Liver (tissue), 10 donors: ENCODE measurements at places on chromosomes 4 and X. TPM values are rescaled to one million over a fixed set of nuclear protein-coding genes. Genes with fewer than 3 reads are reported as not detected.

DNA sequence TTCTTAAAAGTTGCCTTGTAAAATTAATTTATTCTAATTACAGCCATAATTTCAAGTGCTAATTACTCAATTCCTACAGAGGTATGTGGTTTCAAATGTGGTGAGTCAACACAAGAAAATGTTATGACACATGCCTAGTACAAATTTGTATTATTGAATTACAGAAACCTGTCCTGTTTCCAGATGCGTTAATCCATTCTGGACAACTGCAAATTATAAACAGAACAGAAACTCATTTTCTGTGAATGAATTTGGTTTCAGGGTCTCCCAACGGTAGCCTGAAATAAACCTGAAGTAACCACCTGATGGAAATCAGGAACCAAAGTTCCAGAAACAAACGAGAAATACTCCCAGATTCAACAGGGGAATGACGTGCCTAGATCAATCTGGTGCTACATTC lies 328.6 kb upstream of the F9 start:
- H3K36me3 ChIP-seq: no peaks in the 10 kb centered on the region
- no peak overlapping the region for H3K4me3 ChIP-seq
- H3K4me1 ChIP-seq: peaks cover 4% of the 10 kb centered on the region
- DNase-seq: no peak

GRCh38 chr4:71635139-71635748 lies 148.6 kb downstream of the GC start:
- H3K4me3 ChIP-seq: no peak overlapping the region
- DNase-seq: no peak
- H3K27me3 ChIP-seq: no peaks in the 10 kb centered on the region
- no peak overlapping the region for H3K27ac ChIP-seq

GRCh38 chrX:111260451-111260850 lies 9.8 kb downstream of the CAPN6 start:
- no peaks in the 10 kb centered on the region for H3K4me1 ChIP-seq
- H3K4me3 ChIP-seq: no peak overlapping the region
- H3K27ac ChIP-seq: no peak overlapping the region
- DNase-seq: no peak
- peaks cover 4% of the 10 kb centered on the region for H3K27me3 ChIP-seq

- DNase-seq: no peak
- no peak overlapping the region for H3K27ac ChIP-seq
- no peak overlapping the region for H3K4me3 ChIP-seq
- no peaks in the 10 kb centered on the region for H3K27me3 ChIP-seq
- no peaks in the 10 kb centered on the region for H3K36me3 ChIP-seq
- peaks cover under 1% of the 10 kb centered on the region for H3K4me1 ChIP-seq
Measured at GRCh38 chr4:73864365-73864764, 4.8 kb upstream of the CXCL1 start.

DNA sequence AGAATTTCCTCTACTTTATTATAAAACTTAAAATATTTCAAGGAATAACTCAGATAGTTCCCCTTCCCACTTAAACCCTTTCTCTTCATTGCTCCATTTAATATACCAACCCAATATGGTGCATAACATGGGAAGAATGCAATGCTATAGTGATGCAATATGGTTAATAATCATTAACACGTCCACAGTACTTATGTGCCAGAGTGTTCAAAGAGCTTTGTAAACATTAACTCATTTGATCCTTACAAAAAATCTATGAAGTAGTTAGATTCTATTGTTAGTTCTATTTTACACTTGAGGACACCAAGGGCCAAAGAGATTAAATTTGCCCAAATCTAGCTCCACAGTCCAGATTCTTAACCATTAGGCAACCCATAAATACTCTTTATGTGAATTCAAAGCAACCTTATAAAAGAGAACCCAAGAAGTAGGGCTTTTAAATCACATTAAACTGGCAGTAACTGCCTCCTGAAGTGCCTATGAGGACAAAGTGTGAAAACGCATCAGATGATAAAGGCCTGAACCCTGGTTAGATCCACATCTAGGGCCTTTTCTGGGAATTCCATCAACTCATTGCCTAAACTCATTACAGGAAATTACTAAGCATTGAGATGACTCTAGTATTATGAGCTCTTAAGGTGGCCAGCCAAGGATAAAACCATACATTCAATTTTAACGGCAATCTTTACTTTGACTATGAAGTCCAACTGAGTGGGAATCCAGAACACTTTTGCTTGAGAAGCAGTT lies 94.3 kb downstream of the AREG start:
- H3K4me1 ChIP-seq: peaks cover 7% of the 10 kb centered on the region
- no peak overlapping the region for H3K4me3 ChIP-seq
- H3K27me3 ChIP-seq: peaks cover 8% of the 10 kb centered on the region

Gene STPG2
- 0.67 TPM for total RNA-seq

DNA sequence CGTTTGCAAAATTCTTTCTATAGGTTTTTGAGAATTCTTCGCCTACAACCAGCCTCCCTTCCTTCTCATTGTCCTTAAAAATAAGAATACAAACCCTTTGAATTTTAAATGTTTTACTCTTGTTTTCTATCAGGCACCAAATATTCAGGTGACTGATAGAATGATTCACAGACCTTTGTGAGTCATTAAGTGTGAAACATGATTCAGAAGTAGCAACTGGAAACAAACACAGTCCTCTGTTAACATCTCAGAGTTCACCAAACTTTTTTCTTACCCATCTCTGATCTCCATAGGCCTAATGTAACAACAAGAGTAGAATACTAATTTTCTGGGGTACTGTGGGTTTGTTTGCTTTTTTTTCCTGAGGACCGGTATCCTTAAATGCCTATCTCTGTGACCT lies 63.4 kb upstream of the MAB21L2 start:
- H3K36me3 ChIP-seq: no peaks in the 10 kb centered on the region
- H3K27me3 ChIP-seq: no peaks in the 10 kb centered on the region
- H3K4me3 ChIP-seq: no peak overlapping the region
- DNase-seq: no peak

Gene ABCG2
- total RNA-seq: 23.6 TPM

Gene SSX2
- total RNA-seq: not detected

DNA sequence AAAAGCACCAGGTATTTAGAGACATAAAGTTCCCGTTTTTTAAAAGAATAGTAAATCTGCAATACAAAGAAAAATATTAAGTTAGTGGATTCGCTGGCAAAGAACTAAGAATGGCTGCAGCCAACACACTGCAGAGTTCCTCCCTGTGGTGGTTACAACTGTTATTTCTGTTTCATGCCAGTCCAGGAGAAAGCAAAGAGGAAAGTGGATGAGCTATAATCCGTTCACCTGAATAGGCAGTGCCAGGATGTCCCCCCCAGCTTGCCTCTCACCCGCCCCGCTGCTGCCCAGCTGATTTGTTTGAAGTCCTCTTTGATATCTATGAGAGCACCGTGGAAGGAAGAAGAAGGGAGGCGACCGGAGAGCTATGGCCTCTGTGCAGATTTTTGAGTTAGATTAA lies 63.9 kb downstream of the PTCHD1 start:
- no peak overlapping the region for H3K27ac ChIP-seq
- no peak overlapping the region for H3K4me3 ChIP-seq
- H3K36me3 ChIP-seq: no peaks in the 10 kb centered on the region
- H3K27me3 ChIP-seq: no peaks in the 10 kb centered on the region
- DNase-seq: no peak
- H3K4me1 ChIP-seq: no peaks in the 10 kb centered on the region

- no peak overlapping the region for H3K27ac ChIP-seq
- peaks cover 7% of the 10 kb centered on the region for H3K4me1 ChIP-seq
- no peak overlapping the region for H3K4me3 ChIP-seq
- no peak for DNase-seq
- peaks cover 6% of the 10 kb centered on the region for H3K36me3 ChIP-seq
Measured at GRCh38 chrX:72569786-72570185, 2.9 kb downstream of the HDAC8 start.

GRCh38 chrX:43870758-43871419 lies 11.4 kb downstream of the MAOB start:
- DNase-seq: no peak
- no peaks in the 10 kb centered on the region for H3K27me3 ChIP-seq
- no peak overlapping the region for H3K27ac ChIP-seq
- peaks cover 1% of the 10 kb centered on the region for H3K4me1 ChIP-seq
- no peak overlapping the region for H3K4me3 ChIP-seq

DNA sequence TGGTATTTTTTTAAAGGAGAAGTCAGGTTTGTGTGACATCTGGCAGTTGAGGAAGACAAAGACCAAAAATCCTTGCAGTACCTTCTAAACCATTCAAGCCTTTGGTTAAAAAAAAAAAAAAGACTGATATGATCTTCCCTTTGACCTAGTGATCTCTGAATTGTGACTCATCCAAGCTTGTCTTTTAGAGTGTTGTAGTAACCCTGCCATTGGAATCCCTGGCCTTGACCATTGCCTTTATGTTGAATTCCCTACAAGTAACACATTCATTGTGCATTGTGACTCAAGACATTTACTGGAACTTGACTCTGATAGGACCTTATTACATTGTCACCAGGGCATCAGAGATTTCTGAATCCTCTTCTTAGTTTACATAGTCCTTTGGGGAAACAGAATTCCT lies 1469.0 kb downstream of the TECRL start:
- no peaks in the 10 kb centered on the region for H3K4me1 ChIP-seq
- no peaks in the 10 kb centered on the region for H3K36me3 ChIP-seq
- DNase-seq: no peak
- no peak overlapping the region for H3K27ac ChIP-seq

Gene TMSB15B
- total RNA-seq: 0.79 TPM

Gene BEX4
- total RNA-seq: 2.0 TPM

DNA sequence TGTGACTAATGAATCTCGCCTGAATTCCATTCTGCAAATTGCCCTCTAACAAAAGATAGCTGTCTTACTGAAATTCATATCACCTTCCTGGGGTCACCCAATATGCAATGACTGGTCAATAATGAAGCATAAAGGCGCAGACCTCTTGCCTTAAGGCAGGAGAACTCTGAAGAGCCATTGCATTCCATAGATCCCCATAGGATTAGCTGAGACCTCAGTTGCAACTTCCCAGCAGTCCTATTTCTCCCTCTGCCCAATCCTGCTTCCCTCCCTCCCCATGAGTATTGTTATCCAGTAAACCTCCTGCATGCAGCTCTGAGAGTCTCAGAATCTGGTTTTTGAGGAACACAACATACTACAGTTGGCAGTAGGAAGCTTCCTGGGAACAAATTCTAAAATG lies 396.5 kb downstream of the DCAF12L2 start:
- no peak overlapping the region for H3K27ac ChIP-seq
- no peaks in the 10 kb centered on the region for H3K27me3 ChIP-seq
- H3K4me3 ChIP-seq: no peak overlapping the region
- H3K36me3 ChIP-seq: no peaks in the 10 kb centered on the region
- H3K4me1 ChIP-seq: no peaks in the 10 kb centered on the region
- no peak for DNase-seq

DNA sequence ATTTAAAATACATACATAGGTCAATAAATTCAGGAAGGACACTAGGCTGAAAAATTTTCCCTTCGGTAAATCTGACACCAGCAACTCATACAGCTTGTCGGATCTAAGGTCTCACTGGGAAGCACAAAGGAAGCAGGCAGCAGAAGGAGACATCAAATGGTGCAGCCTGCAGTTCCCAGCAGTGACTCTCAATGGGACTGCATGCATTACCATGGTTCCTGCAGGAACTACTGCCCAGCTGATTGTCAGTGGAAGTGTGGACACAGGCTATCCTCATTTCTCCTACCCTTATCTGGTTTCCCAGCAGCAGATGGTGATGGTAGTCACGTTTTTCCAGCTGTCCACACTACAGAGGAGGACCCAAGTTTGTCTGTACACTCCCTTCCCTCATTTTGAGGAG lies 113.3 kb downstream of the PPP1R2C start:
- no peak for DNase-seq
- no peaks in the 10 kb centered on the region for H3K27me3 ChIP-seq
- H3K36me3 ChIP-seq: no peaks in the 10 kb centered on the region

DNA sequence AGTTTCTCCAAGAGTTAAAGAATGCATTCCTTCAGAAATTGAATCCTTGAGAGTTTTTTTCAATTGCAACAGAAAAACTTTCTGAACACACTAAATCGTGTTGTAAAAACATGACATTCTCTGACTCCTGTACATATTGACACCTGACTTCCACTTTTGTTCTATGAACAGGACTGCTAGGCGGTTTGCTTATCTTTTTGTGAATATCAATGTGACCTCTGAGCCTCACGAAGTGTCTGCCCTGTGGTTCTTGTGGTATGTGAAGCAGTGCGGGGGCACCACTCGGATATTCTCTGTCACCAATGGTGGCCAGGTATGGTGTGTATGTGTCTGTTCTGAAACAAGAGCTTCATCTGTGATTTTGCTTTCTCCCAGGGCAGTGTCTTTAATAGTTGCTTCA lies 71.9 kb downstream of the MAOA start:
- no peak overlapping the region for H3K27ac ChIP-seq
- DNase-seq: no peak
- H3K4me1 ChIP-seq: no peaks in the 10 kb centered on the region
- H3K4me3 ChIP-seq: no peak overlapping the region
- no peaks in the 10 kb centered on the region for H3K27me3 ChIP-seq

Gene RHOXF2B
- total RNA-seq: not detected

DNA sequence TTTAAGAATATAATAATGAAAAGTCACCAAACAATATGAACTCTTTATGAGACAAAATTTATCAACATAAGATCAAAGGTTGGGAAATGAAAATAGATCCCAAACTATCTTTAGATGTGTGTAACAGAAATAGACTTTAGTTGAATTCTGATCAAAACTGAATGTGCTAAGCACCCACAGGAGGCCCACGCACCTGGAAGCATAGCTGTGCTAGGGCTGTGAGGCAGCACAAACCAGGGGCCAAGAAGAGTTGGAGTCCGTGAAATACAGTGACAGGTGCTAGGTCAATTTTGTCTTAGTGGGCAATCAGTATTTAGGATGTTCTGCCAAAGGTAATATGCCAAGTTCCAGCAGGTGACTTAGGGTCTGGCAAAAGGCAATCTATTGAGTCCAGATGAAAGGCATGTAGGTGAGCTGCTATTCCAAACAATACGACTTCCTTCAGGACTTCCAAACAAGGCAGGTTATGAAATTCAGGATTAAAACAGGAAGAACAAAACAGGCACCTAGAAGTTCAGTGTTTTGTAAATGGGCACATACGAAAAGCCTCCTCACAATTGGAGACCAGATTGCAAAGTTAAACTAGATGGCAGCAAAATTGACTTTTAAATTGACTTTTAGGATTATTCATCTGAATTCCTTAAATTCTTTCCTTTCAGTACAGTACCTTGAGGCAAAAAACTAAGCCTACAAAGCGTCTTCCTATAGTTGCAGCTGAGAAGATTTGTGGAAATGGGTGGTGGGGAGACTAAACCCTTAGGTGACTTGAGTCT lies 4.7 kb upstream of the PCDH18 start:
- no peak overlapping the region for H3K27ac ChIP-seq
- no peak overlapping the region for H3K4me3 ChIP-seq
- DNase-seq: no peak
- H3K27me3 ChIP-seq: no peaks in the 10 kb centered on the region
- H3K36me3 ChIP-seq: no peaks in the 10 kb centered on the region
- H3K4me1 ChIP-seq: no peaks in the 10 kb centered on the region

GRCh38 chrX:9188117-9188516 lies 154.2 kb upstream of the FAM9B start:
- no peak for DNase-seq
- no peaks in the 10 kb centered on the region for H3K4me1 ChIP-seq
- H3K36me3 ChIP-seq: no peaks in the 10 kb centered on the region
- no peak overlapping the region for H3K4me3 ChIP-seq
- no peaks in the 10 kb centered on the region for H3K27me3 ChIP-seq
- H3K27ac ChIP-seq: no peak overlapping the region

Gene TLR3
- 1.3 TPM for total RNA-seq
